ENCODE measurements at places on chromosomes 4 and X. TPM values are rescaled to one million over a fixed set of nuclear protein-coding genes. Genes with fewer than 3 reads are reported as not detected.

GRCh38 chr4:118756958-118757357 lies 71.8 kb downstream of the METTL14 start:
- no peak for DNase-seq

GRCh38 chr4:153210727-153211126 lies 6.5 kb downstream of the TRIM2 start:
- DNase-seq = no peak

GRCh38 chr4:151541389-151542071 lies 132.6 kb downstream of the FHIP1A start:
- DNase-seq = no peak

DNA sequence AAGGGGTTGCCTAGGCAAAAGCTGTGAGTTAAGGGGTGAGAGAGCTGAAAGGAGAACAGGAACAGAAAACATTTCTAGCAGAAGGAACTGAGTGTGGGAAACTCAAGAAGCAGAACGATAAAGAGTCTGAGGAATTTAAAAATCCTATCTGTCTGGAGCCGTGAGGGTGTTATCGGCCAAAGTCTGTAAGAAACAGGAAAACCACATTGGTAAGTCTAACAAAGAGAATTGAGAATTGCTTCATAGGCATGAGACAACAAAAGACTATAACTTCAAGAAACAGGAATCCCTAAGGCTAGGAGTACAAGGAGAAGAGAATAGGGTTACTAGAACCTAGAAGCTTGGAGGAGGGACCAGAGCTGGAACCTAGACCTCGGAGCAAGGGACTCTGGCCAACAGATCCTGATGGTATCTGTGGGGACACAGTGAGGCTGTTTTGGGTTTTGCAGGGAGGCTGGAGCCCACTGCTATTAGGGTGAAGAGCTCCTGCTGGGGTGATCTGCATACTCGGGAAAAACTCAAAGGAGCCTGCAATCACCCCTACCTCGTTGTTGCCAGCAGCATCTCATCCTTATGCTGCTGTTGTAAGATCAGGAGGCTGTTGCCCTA lies 175.6 kb downstream of the FBXO8 start:
- no peak for DNase-seq

RPA4 gene
- 0.23 TPM for total RNA-seq

RAB33A gene
- 0.15 TPM for total RNA-seq
